ENCODE measurements at places on chromosomes 5 and 9.
A peak's percentile ranks its signal among the peaks of the same experiment; 100 is the strongest.

DNA sequence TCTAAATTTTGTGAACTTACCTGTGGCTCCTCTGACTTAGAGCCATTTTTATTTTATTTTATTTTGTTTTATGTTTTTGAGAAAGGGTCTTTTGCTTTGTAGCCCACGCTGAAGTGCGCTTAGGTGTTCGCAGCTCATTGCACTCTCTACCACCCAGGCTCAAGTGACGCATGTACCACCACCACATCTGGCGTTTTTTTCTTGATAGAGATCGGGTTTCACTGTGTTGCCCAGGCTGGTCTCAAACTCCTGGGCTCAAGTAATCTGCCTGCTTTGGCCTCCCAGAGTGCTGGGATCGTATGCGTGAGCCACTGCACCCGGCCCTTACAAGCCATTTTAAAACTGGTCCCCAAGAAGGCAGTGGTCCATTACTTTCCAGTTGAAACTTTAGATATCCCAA, 18.5 kb downstream of the MATR3 start:
- DNase-seq = no peak

- DNase-seq = no peak
Measured at GRCh38 chr9:129351642-129352145, 173.6 kb upstream of the IER5L start.

- no peak for DNase-seq
Measured at GRCh38 chr5:36570301-36571095, 35.9 kb upstream of the SLC1A3 start.

GRCh38 chr5:25006734-25007133, 362.0 kb upstream of the CDH10 start:
- peak; percentile 46 for DNase-seq

DNA sequence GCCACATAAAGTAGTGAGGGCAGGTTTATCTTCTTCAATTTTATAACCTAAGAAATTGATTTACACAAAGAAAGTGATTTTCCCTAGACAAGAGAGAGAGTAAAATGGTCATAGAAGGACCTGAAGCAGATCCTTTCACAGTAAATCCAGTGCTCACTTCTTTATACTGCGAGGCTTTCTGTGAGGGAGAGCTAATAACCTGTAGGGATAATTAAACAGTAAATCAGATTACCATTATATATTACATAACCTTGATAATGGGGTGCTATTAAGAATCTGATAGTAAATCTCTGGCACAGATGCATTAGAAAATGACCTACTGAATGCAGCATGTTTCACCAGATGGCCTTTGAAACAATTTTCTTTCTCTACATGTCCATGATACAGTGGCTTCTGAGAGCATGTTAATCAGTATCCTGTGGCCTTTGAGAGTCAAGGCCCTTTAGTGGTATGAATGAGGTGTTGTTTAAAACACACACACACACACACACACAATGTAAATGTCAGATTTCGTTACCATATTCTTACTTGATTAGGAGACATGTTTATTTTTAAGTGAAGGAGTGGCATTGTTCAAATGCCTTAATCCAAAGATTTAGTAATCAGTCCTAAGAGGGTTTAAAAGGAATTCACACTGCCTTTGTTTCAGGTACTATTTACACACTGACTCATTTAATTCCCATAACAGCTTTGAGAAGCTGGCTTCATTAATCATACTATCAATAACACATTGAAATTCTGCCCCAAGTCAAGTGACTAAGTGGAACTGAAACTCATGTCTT, 124.7 kb downstream of the ALDH1A1 start:
- DNase-seq = no peak

DNA sequence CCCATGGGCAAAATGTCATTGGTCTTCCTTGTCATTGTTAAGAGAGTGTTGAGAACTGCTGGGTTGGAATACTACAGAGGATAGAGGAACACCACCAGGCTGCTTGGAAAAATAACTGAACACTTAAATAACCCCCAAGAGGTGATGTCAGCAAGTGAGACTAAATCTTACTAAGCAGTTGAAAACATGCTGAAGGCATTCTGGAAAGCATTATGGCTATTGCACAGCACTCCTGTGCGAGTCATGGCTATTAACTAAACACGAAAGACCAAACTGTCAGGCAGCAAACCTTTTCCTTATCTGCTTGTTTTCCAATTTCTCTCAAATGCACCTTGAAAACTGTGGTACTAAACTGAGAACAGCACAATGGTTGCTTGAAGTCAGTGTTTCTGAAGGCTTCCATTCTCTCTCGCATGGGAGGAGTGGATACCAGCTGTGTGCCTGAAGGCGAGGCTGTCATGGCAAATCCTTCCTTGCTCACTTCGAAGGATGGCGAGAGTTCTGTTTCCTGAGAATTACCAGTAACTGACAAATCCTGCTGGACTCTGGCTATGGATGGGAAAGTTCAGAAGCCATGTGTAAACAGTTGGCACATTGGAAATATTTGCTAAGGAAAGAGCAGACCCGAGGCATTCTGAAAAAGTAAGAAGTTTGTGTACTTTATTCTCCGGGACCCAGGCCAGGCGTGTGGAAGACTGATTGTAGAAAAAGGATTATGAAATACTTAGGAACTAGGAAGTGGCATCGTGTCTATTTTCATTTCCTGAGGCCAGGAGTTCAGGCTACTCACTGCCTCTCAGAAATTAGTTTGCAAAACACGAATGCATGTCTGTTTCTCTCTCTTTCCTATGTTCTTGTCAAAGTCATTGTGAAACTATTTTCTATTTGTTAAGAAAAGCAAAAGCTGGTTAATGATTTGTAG, 182.1 kb downstream of the DMRT2 start:
- DNase-seq = peak; percentile 8
